ENCODE measurements at places on chromosomes 7 and 10. TPM values are rescaled to one million over a fixed set of nuclear protein-coding genes. Genes with fewer than 3 reads are reported as not detected.

Gene VENTX
- total RNA-seq: 2.3 TPM

Gene WEE2
- total RNA-seq: 0.78 TPM

Gene PGAM2
- 0.91 TPM for total RNA-seq

Gene AKR1C1
- 38.2 TPM for total RNA-seq

Gene AMZ1
- total RNA-seq: 0.77 TPM

Gene TRIM50
- total RNA-seq: not detected

Gene SH2D4B
- 0.71 TPM for total RNA-seq

Gene EPHB6
- total RNA-seq: 7.0 TPM

Gene LHPP
- total RNA-seq: 12.0 TPM

Gene LRRD1
- 0.20 TPM for total RNA-seq

Gene CDH23
- total RNA-seq: 8.9 TPM

Gene GDF10
- 8.4 TPM for total RNA-seq

Gene NEUROD6
- total RNA-seq: not detected

Gene TMEM270
- total RNA-seq: not detected

Gene NRCAM
- total RNA-seq: 7.0 TPM

Gene ZNF273
- total RNA-seq: 3.2 TPM

Gene IL6
- 1.6 TPM for total RNA-seq

Gene PPP3CB
- 30.2 TPM for total RNA-seq

Gene PRRT4
- total RNA-seq: 0.69 TPM

Gene TMEM236
- 1.8 TPM for total RNA-seq

Gene HYCC1
- total RNA-seq: 43.6 TPM

Gene OPALIN
- not detected for total RNA-seq

Gene HYAL4
- total RNA-seq: not detected

Gene NPY4R
- total RNA-seq: not detected

Gene VPS37D
- total RNA-seq: 1.5 TPM

Gene PTEN
- 114 TPM for total RNA-seq
